ENCODE measurements at places on chromosomes 3 and 15.

- no peak for ATAC-seq
These were observed 13.7 kb downstream of the FAM107A start for GRCh38 chr3:58563386-58564035.

GRCh38 chr3:146065573-146066006 is 95.4 kb downstream of the PLOD2 start:
- ATAC-seq = no peak

DNA sequence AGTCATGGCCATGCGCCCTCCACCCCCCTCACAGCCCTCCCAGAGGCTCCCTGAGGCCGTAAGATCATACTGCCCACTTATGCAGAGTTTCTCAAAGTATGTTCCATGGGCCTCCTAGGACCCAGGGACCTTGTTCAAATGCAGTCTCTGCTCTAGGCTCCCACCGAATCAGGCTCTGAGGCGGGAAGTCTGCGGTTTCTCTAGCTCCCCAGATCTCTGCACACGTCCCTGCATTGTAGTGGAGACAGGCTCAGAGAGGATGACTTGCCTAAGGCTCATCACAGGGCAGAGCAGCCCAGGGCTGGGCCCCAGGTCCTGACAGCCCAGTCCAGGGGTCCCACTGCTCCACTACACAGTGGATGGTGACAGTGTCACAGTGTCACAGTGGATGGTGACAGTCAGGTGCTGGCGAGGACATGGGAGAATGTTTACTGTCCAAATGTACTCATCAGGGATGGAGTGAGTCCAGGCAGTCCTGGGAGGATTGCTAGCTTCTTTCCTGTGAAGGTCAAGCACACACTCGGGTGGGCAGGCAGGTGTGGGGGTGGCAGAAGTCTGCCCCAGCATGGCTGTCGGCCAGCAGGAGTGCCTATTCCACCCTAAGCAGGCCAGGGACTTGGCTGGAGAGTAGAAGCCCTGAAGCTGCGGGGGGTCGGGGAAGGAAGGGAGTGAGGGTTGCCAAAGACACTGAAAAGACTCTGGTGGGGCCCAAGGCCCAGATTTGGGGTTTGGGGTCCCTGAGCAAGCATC is 12.4 kb downstream of the ANKRD63 start:
- ATAC-seq = no peak

DNA sequence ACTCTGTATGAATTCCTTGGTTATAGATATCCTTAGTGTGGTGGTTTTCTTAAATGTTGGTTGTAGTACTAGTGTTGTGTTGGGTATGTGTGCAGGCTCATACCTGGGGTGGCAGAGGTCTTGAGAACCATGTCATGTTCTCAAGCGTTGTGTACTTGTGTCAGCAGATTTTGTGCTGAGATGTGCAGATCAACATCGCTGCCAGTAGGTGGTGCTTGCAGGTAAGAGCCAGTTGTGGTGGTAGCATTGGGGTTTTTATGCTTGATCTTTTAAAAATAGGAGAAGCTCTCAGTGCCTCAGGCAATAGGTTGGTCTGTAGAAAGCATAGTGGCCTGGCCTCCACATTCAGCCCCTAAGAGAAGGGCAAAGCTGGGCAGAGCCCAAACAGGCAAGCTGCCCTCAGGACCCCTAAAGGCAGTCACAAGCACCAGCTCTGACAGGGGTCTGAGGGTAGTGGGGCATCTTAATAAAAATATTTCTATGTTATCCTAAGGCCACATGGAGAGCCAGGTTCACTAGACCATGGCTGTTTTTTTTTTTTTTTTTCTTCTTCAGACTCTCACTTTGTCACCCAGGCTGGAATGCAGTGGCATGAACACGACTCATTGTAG is 164.0 kb downstream of the IL20RB start:
- peak; percentile 60 for ATAC-seq

DNA sequence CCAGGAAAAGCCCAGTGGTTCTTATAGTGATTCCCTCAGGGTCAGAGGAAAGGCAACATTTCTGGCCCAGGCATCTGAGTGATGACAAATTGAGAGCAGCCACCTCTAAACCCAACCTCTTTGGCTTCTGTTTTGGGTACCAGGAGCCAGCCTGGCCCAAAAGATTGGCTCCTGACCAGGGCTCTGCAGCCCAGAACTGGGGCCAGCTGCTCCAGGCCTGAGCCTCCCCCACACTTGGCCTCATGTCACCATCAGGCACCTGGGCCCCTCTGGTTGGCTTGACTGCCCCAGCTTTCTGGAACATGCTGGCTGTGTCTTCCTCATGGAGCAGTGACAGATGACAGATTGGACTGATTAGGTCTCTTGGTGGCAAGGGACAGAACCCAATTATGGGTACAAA is 26.0 kb upstream of the HCN4 start:
- no peak for ATAC-seq

- no peak for ATAC-seq
These were observed 106.3 kb upstream of the MEIS2 start for GRCh38 chr15:37206690-37207089.
